ENCODE measurements at places on chromosomes 16 and 17.

DNA sequence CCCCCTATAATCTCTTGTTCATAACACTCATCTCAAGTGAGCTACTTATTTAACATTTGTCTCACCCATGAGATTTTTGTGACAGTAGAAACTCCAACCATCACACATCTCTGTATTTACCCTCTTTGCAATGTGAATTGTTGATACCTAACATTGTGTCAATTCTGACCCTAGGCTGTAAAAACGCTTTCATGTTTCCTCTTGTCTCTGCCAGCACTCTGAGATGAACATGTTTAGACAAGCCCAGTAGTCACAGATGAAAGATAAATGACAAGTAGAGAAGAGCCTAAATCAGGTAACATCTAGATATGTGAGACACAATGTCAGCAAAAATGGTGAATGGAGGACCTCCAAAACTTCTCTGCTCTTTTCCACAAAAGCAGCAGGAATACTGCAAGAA, 1254.5 kb upstream of the GOT2 start:
- no peak for DNase-seq

DNA sequence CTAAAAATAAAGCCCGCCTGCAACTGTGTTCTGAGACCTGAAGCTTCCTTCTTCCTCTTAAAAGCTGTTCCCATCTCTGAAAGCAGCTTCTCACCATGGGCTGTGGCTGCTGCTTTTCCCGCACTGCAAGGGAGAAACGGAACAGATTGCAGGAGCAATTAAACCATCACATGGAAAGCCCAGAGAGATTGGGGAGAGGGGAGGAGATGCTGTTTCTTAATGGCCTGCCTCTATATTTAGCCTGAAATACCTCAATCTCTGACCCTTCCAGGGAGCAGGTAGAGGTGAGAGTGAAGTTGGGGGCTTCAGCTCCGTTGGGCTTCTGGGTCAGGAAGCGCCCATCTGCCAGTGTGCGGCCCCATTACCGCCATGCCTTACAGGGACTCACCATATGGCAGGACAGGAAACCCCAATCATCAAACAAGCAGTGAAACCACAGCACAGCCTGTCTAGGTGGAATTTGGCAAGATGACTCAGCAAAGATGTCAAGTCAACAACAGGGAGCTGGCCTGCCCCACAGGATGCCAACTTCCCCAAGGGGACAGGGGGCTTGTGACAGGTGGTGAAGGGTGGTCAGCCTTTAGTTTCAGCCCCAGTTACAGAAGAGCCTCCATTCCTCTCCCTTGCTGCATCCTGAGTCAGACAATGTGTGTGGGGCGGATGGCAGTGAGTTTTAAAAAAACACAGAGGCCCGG, 286.6 kb upstream of the CCL2 start:
- no peak for DNase-seq

- peak; percentile 8 for DNase-seq
Observed at GRCh38 chr17:9647014-9647413, 1.7 kb downstream of the USP43 start.

GRCh38 chr17:33371377-33371776, 78.3 kb upstream of the ASIC2 start:
- no peak for DNase-seq

DNA sequence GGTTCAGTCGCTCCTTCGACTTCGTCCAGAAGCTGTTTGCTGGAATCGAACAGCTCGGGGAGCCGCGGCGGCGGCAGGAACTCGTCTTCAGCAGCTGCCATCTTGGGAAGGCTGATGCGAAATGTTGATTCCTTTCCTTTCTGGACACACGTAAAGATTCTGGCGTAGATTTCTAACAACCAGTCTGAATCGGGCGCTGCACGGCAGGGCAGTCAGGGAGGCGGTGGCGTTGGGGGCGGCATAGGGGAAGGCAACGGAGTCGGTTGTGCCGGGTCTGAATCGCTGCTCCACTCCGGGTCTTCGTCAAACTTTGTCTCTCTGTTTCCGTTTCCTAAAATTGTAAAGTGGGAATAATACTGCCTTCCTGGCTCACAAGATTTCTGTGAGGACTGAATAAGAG, 30.3 kb downstream of the TEX14 start:
- no peak for DNase-seq

DNA sequence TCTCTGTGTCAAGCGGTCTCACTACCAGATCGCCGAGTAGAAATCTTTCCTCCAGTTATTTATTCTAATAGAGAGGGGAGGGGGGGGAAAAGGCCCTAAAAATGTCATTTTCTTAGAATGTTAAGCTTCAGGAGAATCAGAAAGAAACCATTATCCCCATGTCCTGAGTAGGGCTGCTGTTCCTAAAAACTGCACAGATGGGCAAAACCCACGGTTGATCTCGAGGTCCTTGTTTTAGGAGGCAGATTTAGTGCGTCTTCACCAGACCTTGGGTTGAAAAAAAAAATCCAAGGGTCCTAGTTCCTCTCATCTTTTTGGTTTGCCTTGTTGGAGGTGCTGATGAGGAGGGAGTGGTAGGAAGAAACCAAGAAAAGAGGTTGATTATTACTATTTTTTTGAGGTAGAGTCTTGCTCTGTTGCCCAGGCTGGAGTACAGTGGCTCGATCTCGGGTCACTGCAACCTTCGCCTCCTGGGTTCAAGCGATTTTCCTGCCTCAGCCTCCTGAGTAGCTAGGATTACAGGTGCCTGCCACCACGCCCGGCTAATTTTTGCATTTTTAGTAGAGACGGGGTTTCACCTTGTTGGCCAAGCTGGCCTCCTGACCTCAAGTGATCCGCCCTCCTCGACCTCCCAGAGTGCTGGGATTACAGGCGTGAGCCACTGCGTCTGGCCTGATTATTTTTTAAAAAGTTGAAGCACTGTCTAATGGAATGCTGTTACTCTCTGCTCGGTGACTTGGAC, 1.4 kb downstream of the CBFB start:
- DNase-seq: no peak

GRCh38 chr17:2435862-2436261, 35.0 kb upstream of the MNT start:
- DNase-seq: no peak
